ENCODE measurements at places on chromosomes 16 and 17.

- ATAC-seq = peak; percentile 14
Observed at GRCh38 chr17:38434178-38434665, 6.0 kb downstream of the ARHGAP23 start.

DNA sequence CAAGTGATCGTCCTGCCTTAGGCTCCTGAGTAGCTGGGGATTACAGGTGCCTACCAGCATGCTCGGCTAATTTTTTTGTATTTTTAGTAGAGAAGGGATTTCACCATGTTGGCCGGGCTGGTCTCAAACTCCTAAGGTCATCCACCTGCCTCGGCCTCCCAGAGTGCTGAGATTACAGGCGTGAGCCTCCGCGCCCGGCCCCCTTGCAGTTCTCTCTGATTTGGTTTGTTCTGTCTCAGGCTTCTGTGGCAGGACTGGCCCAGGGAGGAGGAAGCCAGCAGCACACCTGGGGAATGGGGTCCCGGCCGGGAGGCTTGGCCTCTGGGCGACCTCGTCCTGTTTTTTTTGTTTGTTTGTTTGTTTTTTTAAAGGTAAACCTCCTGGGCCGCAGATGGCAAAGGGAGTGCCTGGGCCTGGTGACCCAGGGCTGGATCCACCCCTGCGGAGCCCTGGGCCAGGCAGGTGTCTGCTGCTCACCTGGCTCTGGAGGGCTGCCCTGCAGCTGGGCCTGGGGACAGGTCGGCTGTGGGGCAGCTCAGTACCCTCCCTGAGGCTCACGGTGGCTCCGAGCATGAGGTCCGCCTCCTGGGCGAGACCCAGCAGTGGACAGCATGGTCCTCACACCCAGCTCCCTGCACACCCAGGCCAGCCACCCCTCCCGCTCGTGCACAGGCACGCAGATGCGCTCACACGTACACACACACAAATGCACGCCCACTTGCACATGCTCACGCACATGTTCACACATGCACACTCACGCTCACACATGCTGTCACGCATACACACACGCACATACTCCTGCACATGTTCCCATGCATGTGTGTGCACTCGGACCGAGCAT is 3.3 kb upstream of the NUDT16L1 start:
- no peak for ATAC-seq

- no peak for ATAC-seq
Observed at GRCh38 chr17:38598536-38598935, 7.2 kb downstream of the SRCIN1 start.

DNA sequence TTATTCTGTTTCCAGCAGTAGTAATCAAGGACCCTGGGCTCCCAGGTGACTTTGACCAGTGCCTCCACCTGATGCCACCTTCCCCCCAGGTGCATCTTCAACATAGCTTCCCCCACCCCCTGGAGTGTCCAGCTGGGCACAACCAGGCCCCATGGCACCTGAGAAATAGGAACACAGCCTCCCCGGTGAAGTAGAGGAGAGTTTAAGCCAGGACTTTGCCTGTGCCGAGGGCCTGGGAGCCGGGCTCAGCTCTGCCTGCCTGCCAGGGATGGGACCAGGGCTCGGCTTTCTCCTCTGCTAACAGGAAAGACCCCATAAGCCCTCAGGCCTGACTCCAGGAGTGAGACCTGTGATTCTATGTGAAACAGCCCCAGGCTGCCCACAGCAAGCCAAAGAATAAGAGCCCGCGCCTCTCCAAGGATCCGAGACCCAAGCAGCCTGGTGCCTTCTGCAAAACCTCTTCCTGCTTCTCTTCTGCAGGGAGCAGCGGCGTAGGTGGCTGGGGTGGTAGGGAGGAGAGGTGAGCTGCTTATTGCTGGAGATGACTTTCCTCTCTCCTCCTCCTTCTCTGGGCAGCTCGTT is 16.4 kb upstream of the RBFOX3 start:
- ATAC-seq = no peak

GRCh38 chr16:74652249-74652648 is 14.4 kb downstream of the RFWD3 start:
- no peak for ATAC-seq

- ATAC-seq = no peak
Observed at GRCh38 chr17:58311429-58311894, 17.1 kb downstream of the TSPOAP1 start.

DNA sequence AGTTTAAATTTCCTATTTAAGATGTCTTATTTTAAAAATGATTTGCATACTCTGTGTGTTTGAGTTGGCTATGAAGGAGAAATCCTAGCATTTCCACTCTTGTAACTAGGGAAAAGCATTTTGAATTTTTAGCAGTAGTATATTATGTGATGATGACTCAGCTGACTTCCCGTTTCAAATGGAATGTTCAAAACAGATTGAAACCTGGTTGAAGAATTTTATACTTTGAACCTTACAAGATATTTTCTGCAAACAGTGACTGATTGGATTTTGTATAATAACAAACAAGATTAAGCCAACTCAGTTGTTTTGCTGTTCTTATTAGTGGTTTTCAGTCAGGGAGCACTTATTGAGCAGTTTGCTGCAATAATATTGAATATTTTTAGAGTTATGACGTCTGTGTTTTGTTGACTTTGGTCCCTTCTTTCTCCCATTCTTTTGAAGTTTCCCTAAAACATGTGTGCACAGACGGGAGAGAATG is 8.0 kb downstream of the TNRC6A start:
- ATAC-seq = no peak

- no peak for ATAC-seq
Observed at GRCh38 chr16:85520853-85521521, 92.1 kb upstream of the GSE1 start.

DNA sequence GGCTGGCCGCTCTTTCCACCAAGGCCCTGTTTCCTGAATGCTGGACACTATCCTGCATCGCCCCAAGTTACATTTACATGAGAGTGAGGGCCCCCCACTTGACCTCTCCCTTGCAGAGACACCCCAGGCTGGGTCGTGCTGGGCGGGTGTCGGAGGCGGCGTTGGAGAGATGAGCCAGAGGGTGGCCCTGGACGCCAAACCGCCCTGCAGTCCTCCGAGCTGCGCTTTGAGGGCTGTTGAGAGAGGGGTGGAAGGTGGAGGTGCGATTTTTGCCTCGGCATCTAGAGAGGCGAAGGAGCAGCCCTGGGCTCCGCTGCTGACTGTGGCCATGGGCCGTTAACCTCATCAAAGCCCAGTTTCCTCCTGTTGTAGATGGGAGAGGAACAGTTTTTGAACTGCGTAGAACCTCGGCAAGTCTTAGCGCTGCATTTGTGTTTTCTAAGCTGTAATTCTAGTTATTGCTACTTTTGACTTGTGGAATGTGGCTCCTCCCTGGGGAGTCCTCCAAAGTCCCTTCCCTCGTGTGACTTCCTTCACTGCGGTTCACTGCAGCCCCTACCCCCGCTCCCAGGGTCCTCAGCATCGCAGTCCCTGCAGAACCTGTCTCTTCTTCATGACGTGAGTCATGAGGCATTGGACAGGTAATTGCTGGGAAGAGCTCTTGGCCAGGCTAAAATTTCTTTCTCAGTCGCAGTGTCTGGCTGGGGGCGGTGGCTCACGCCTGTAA is 986 bp upstream of the ELOB start:
- peak; percentile 40 for ATAC-seq

DNA sequence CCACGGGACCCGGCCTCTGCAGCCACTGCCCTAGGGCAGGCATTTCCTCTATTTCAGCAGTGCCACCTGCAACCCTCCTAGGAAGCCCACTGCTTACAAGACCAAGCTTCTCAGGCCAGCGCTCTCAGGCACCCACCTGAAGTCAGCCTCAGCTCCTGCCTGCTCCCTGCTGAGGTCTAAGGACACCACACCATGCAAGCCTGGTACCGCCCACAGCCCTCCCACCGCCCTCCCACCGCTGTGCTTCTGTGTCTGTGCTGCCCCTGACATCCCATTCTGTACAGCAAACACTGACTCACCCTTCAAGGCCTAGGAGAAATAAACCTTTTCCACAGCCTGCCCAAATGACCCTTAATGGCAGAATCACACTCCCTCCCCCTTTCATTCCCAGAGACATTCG is 6.3 kb downstream of the CLUH start:
- no peak for ATAC-seq

DNA sequence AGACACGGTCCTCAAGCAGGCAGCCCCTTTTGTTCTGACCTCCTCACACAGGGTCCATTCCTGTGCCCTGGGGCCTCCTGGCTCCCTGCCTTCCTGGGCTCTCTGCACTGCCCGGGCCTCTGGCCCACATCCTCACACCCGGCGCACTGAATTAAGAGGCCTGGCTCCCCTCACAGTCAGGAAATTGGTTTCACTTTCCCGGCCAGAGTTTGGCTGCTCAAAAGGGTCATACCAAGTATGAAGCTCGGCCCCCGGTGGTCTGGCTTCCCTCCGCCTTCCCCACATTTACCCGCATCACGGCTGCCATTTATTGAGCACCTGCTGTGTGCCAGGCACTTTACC is 220.0 kb downstream of the NTN1 start:
- ATAC-seq = no peak

DNA sequence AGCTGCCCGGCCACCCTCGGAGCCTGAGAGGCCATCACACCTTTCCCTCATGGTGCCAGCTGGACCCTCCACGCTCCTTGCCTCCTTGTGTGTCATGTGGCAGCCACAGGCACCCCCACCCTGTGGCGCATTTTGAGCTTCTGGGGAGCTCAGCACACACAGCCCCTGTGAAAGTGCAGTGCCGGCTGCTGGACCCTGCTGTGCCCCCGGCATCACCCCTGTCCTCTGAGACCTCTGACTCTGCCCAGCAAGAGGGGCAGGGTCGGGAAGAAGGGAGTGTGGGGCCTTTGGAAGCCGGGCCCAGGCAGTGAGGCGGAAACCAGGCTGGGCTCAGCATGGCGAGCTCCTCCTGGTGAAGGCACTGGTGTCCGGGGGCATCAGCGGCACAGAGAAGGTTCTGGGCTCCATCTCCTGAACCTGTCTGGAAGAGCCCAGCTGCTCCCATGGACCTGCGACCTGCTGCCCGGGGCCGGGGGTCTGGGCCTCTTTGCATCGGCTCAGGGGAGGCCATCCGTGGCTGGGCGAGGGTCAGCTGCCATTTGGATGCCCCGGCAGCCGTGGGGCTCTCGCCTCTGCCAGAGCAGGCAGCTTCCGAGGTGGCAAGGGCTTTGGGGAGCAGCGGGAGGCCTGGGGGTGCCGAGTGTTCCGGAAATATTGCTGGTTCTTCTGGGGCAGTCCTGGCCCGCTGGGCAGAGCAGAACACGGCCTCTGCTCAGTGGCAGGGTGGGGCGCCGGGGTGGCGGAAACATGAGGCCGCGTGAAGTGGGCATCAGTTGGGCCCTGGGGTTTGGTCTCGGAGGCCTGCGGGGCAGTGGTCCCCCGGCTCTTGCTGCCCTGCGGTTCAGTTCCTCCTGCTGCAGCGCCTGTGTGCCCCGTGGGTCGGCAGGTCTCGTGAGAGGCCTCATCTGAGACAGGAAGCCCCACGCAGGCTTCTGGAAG is 17.9 kb downstream of the CENPX start:
- no peak for ATAC-seq

DNA sequence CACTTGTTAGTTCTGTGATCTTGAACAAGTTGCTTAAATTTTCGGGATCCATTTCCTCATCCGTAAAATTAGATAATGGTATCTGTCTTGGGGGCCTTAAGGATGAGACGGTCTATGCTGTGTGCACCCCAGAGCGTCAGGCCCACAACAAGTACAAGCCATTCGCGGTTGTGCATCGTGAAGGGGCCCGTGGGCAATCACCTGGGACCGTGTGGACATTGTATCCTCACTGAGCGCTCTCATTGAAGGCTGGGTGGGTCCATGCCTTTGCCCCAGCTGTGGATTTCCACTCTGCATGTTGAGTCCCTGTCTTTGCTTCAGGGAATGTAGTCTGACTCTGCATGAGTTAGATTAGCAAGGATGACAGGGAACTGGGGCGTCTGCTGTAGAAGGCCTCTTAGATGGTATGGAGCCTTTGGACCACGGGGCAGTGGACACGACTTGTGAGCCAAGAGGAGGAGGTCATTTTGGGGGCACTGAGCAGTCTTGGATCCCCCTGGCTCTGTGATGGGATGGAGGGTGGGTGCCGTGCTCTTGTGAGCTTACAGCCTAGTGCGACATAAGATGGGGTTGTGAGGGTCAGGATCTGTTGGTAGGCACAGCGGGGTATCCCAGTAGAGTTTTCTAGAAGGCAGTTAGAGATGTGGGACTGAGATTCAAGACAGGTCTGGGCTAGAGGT is 89.5 kb downstream of the SNX29 start:
- ATAC-seq = no peak

DNA sequence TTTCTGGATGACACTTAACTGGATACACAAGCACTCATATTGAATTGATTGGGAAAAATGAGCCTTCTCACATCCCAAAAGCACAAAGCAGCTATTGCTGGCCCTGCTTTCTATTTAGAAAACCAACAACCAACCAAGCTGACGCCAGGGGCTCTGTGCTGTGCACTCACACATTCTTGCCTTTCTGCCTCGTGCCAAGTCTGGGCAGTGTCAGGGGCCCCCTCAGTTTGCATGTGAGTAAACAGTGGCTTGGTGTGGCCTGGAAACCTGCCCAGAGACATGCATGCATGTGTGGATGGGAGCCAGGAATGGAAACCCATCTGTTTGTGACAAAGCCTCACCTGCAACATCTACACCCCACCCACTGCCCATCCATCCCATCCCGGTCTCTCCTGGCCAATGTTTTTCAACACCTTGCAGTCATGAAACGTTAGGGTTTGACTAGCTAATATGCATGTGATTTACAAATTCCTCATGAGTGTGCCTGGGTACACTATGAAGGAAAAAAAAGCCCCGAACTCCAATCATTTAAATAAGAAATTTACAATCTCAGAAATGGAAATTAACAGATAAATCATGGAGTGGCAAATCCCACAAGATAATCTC is 20.4 kb downstream of the MIEF2 start:
- no peak for ATAC-seq

- ATAC-seq = no peak
Observed at GRCh38 chr17:82232322-82232820, 3.5 kb downstream of the SLC16A3 start.

DNA sequence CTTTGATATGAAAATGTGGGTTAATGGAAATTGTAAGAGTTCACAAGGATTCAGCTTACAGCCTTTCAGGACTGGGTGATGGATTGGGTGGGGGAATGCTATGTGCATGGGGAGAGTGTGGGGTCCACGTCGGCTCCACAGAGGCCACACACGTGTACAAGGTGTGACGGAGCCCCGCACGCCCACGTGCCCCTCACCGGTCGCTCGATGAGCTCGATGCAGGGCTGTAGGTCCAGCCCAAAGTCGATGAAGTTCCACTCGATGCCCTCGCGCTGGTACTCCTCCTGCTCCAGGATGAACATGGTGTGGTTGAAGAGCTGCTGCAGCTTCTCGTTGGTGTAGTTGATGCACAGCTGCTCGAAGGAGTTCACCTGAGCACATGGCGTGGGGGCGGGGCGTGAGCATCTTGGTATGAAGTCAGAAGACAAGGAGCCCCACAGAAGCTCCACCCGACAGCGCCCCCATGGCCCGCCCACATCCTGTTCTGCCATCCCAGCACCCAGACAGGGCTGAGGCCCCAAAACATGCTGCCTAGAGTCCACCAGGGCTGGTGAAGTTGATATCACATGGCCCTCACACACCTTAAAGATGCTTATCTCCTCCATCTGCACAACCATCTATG is 99.1 kb downstream of the MYH11 start:
- ATAC-seq = no peak

Data from stimulated activated memory B cell treated with anti-CD40 and anti-IgM and Interleukin-4, amounts not matched to agents 10 μg/mL and 1 μg/mL and 100 μg/mL, for 72 hours (primary cell).